Amygdala (tissue), 56 donors: ENCODE measurements at places on chromosomes 4 and X.
A peak's percentile ranks its signal among the peaks of the same experiment; 100 is the strongest.

- no peak for DNase-seq
Measured at GRCh38 chr4:37909332-37910090, 18.6 kb downstream of the TBC1D1 start.

DNA sequence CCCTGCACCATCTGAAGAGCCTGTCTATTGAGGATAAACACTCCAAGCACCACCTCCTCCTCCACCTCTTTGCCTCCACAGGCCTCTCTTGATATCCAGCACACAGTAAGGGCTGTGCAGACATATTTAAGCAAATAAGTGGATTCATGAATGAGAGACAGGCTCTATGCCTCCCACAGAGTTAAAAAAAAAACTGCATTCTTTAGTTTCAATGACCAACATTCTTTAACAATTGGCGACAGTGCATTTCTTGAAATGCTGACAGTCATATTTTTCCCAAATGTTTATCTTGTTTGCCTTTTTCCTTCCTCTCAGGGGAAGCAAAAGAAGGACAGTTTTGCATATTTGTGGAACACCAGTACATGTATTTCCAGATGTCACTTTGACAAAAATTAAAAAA lies 38.6 kb downstream of the MXRA5 start:
- no peak for DNase-seq

- DNase-seq = no peak
Measured at GRCh38 chrX:70452143-70452733, 7.6 kb downstream of the DLG3 start.

DNA sequence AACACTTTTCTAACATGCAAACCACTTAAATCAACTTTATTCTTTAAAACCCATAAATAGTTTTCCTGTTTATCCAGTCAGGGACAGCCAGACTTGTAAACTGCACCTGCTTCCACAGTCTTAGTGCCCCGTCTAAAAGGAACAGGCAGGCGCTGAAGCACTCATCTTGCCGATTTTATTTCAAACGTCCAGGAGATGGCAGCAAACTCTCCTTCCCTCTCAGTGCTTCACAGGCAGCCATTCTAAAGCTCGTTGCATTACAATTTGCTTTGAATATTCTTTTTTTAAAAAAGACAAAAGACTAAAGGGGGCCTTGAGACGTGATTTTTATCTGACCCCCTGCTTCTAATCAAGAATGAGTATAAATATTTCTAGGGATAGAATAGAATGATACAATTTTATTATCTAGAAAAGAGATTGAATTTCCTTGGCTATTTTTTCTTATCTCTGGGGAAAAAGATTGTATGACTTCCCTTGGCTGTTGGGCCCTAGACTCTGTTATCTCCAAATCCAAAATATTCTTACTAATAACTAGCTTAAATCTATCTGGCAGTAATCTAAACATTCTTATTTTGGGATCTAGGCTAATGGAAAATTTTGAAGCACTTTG lies 93.6 kb upstream of the MYOZ2 start:
- DNase-seq = peak; percentile 26

GRCh38 chr4:144754562-144755410 lies 108.8 kb downstream of the HHIP start:
- no peak for DNase-seq

- no peak for DNase-seq
Measured at GRCh38 chrX:77431227-77431626, 16.0 kb upstream of the FGF16 start.

DNA sequence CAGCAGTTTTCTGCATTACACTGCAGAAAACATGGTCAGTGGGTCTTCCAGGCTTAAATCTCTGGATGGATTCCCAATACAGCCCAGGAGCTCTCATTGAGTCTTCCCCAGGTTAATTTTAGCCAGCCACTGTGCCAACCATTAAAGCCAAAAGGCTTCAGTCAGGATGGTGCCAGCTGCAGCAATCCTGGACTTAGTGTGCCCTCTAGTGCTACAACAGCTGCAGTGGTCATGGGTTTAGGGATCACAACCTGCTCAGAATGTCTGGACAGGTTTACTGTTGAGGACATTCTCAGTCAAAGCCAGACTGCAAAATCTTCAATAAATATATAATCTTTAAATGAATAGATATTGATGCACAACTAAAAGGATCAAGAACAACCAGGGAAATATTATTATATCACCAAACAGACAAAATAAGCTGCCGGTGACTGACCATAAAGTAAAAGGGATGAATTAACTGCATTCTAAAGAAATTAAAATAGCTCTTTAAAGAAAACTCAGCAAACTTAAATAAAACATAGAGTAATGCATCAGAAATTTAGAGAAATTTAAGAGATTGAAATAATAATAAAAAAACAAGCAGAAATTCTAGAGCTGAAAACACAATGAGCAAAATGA lies 639.9 kb downstream of the SPOCK3 start:
- no peak for DNase-seq

DNA sequence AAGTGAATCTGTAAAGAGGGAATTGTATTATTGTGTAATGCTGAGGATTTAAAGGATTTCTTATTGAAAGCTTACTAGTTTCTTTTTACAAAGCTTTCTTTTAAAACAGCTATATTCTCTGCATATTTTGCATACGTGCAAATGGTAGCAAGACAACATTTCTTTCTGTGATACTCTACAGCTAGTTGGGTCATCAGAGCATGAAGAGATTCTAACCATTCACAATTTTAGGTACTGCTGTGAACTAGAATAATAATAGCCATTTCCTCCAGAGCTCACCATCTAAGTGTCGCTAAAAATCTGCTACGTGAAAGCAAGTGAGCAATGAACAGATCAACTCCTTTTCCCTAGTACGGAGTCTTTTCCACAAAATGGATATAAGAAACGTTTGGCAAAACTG lies 37.3 kb downstream of the ARHGAP6 start:
- no peak for DNase-seq

DNA sequence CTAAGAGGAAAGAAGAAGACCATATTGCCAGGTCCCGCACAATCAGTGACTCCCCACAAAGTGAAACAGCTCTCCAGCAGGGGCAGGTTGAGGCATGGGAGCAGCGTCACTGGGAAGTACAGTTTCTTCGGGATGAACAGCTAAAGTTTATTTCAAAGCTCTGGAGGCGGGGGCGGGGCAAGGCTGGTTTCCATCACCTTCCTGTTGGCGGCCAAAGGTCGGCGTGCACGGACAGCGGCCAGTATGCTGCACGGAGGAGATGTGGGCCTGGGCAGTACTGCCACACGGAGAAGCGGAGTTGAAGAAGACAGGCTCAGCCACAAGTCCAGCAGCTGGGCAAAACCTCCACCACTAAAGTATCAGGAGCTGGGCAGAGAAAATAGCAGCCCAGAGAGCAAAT lies 951 bp upstream of the ZNF518B start:
- DNase-seq = no peak

GRCh38 chr4:116389139-116389538 lies 696.2 kb downstream of the TRAM1L1 start:
- DNase-seq = no peak

DNA sequence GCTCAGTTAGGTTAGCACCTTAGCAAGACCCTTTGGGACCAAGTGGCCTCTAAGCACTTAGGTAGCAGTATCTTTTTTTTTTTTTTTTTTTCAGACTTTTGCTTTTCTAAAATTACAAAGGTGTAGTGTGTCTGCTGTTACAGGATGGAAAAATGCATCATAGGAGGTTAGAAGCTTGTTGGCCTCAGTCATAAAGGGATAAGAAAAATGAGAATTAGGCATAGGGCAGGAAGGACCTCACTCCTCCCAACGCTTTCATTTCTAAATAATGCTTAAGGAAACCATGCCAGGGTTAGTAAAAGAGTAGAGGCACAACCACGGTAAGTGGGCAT lies 148.4 kb upstream of the PLAC1 start:
- DNase-seq = no peak

GRCh38 chrX:78665342-78665741 lies 6.2 kb upstream of the RTL3 start:
- DNase-seq = no peak

DNA sequence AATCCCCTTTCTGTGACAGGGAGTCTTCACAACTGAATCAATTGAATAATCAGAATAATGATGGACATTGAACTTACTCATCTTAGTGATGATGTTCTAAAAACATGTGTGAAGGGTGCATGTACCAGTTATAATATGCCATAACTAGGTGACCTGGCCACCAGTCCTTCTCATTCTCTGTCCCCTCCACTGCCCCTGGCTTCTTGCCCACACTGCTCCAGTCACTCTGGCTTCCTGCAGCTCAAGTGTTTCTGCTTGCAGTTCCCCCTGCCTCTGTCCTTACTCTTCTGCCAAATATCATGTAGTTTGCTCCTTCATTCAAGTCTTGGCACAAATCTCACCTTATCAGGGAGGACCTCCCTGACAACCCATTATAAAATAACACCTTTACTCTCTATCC lies 168.1 kb upstream of the SLC7A11 start:
- DNase-seq = no peak

DNA sequence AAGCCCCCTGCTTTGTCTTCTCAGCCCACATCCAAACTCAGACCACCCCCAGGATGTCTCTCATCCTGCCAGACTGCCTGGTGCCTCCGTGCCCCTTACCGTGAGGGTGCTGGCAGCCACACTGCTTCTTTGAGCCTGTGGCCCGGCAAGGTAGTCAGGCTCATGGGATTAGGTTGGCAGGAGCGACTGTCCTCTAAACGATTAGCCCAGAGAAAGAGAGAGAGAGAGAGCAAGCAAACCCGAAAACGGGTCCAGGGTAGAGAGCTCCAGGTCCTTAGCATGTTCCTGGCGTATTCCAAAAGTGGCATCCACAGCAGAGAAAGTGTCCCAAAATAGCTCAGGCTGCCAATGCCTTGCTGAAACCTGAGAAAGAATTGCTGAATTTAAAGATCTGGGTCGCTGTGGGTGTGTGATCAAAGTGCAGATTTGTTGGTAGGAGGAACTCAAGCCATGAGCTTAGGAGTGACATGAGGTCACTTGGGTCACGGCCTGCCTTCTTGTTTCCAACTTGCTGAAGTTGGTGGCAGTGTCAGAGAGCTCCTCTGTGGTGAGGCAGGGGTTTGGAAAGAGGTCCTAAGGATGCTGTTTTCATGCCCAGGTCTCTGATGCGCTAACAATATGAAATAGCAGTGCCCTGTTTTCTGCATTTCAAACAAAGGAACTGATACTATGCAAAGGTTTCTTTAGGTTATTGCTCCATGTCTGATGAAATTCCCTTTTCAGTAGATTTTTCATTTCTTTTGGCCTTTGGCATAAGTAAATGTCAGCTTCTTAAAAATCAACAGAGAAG lies 81.6 kb downstream of the RTL9 start:
- no peak for DNase-seq

DNA sequence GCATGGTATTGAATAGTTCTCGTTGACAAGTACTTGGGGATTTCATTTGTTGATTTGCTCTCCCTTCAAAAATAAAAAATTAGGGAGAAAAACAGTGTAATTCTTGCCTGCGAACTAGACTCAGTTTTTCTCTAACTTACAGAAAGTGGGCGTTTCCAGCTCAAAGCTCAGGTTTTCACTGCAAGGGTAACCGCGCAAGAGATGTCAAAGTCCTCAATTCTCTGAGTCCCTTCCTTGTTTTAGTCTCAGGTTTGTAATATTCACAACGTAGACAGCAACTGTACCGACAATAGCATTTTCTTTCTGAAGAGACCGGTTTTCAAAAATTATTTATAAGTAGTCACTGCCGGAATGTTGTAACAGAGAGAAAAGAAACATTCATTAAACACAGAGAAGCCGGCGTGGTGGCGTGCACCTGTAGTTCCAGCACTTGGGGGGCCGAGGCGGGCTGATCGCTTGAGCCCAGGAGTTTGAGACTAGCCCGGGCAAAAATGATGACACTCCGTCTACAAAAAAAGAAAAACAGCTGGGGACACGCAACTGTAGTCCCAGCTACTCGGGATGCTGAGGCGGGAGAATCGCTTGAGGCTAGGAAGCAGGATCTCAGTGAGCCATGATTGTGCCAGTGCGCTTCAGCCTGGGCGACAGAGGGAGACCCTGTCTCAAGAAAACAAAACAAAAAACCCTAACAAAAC lies 774 bp downstream of the ZCCHC4 start:
- DNase-seq = no peak

GRCh38 chr4:5629542-5629941 lies 78.8 kb downstream of the EVC2 start:
- DNase-seq = no peak

GRCh38 chrX:137945470-137945869 lies 379.5 kb downstream of the ZIC3 start:
- DNase-seq = no peak

DNA sequence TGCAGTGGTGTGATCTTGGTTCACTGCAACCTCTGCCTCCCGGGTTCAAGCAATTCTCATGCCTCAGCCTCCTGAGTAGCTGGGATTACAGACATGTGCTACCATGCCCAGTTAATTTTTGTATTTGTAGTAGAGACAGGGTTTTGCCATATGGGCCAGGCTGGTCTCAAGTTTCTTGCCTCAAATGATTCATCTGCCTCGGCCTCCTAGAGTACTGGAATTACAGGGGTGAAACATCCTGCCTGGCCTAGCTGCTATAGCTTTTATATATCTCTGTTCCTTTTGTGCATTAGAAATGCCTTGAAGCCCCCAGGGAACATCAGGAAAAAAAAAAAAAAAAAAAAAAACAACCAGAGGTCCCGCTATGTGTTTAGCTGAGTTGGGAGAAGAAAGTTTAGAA lies 34.8 kb downstream of the UBE2K start:
- no peak for DNase-seq

DNA sequence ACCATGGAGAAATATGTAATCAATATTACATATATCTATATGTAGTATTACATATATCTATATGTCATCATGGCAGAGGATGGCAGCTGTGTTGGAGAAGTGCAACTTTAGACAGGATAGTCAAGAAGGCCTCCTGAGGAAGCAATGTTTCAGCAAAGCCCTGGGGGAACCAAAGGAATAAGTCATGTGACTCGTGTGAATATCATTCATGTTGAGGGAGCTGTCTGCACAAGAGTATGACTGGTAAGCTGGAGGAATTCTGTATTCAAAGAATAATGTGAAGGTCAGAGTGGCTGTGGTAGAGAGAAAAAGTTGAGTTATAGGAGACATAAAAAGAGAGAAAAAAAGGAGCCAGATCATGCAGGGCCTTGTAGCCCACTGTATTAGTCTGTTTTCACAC lies 92.9 kb upstream of the EDNRA start:
- no peak for DNase-seq

- no peak for DNase-seq
Measured at GRCh38 chr4:170674176-170674575, 584.4 kb upstream of the AADAT start.

DNA sequence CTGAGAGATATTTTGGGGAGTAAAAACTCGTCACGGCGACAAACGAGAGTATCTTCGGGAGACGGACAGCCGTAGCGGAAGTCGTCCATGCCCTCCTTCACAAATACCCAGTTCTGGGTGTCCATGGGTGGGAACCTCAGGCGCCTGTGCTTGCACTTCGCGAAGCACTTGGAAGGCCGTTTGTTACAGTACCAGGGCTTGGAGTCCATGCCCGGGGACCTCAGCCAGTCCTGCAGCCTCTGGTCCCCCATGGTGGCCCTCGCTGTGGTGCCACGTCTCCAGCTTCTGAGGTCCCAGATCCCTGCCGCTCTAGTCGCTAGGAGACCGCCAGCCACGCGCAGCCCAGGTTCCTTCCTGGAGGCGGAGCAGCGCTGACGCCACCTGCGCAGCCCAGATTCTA lies at the start of gene FAM47A:
Gene FAM47A, minus strand, starts transcription at position 287 of the 400 bp plus-strand sequence. Its CDS starts 36 bp downstream, at position 251.
- DNase-seq = no peak
